ENCODE measurements at places on chromosomes 6 and 20.

GRCh38 chr20:2890742-2891141, 17.5 kb downstream of the PTPRA start:
- no peak overlapping the region for H3K4me3 ChIP-seq
- H3K27me3 ChIP-seq, result no peaks in the 10 kb centered on the region
- no peak overlapping the region for H3K27ac ChIP-seq
- DNase-seq, result no peak
- H3K4me1 ChIP-seq, result no peaks in the 10 kb centered on the region
- H3K36me3 ChIP-seq, result no peaks in the 10 kb centered on the region

DNA sequence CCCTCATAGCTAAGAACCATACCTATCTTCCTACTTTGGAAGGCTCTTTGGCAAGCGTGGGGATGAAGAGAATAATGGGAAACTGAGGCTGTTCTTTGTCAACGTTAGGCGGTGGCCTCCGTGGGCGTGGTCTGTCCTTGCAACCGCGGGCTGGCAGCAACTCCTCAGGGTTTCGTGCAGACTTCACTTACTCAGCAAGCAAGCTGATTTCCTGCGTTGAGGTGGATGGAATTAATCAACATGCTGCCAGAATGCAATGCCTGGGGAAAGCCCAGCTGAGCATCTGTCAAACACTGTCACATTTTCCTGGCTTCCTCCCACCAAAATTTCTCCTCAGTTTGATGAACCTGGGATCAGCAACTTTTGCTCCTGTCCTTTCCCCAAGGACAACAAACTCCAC, 9.2 kb upstream of the IL17F start:
- no peaks in the 10 kb centered on the region for H3K36me3 ChIP-seq
- DNase-seq, result no peak
- H3K4me3 ChIP-seq, result no peak overlapping the region
- no peaks in the 10 kb centered on the region for H3K4me1 ChIP-seq
- no peaks in the 10 kb centered on the region for H3K27me3 ChIP-seq

DNA sequence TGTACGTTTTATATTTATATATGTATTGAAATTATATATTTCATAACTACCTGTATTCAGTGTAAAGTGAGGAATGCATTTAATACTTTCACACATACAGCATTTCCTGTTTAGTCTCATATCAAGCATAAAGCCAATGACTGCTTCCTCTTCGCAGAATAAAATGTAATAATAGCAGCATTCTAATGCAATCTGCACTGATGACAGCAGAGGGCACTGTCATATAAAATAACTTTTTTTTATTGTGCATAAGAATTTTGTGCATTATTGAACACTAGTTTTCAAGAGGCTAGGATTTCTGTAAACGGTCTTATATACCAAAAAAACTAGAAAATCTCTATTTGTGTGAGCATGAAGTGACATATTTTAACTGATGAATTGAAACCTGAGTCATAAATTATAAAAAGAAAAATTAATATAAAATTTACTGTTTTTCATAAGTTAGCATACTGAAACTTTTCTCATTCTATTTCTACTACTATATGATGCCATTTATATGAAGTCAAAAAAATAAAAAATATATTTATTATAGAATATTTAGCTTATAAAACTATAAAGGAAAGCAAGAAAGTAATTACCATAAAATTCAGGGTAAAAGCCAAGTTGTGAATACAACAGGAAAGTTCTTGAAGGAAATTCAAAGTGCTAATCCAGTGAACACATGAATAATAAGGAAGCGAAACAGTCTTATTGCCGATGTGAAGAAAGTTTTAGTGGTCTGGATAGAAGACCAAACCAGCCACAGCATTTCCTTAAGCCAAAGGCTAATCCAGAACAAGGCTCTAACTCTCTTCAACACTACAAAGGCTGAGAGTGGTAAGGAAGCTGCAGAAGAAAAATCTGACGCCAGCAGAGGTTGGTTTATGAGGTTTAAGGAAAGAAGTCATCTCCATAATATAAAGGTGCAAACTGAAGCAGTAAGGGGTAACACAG, 36.3 kb downstream of the RNF146 start:
- H3K4me1 ChIP-seq, result peaks cover 33% of the 10 kb centered on the region
- H3K27me3 ChIP-seq, result no peaks in the 10 kb centered on the region
- H3K27ac ChIP-seq, result no peak overlapping the region

DNA sequence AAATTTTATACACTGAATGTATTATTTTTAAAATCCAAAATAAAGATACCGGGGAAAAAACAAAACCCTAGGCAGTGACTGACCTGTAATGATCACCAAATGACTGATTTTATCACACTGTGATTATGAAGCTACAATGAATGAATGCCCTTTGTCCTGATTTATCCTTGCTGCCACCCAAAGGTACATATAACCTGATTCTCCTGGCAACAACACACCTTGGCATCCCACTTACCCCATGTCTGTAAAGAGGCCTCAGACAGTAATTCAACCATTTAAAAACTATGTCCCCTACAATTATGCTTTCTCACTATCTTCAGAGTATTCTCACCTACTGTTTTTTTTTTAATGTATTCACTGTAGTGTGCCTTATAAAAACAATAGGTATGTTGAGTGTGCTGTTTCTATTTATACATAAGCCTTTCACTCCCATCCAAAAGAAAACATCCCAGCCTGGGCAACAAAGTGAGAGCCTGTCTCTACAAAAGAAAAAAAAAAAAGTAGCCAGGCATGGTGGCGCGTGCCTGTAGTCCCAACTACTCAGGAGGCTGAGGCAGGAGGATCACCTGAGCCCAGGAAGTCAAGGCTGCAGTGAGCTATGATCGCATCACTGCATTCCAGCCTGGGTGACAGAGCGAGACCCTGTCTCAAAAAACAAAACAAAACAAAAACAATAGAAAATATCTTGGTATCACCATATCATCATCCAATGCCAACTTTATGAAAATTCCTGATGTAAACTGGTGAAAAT, 21.7 kb downstream of the B4GALT5 start:
- no peaks in the 10 kb centered on the region for H3K36me3 ChIP-seq
- H3K4me3 ChIP-seq, result no peak overlapping the region

GRCh38 chr20:4604580-4604979, 117.1 kb upstream of the PRND start:
- H3K4me1 ChIP-seq, result no peaks in the 10 kb centered on the region
- no peak for DNase-seq
- no peak overlapping the region for H3K27ac ChIP-seq
- H3K4me3 ChIP-seq, result no peak overlapping the region
- no peaks in the 10 kb centered on the region for H3K36me3 ChIP-seq

- H3K27ac ChIP-seq, result no peak overlapping the region
- H3K4me1 ChIP-seq, result peaks cover 12% of the 10 kb centered on the region
- no peaks in the 10 kb centered on the region for H3K36me3 ChIP-seq
- H3K4me3 ChIP-seq, result no peak overlapping the region
- no peak for DNase-seq
Observed at GRCh38 chr6:54194067-54194466, 82.8 kb downstream of the MLIP start.

GRCh38 chr20:46964618-46965455, 70.2 kb downstream of the EYA2 start:
- no peaks in the 10 kb centered on the region for H3K27me3 ChIP-seq
- no peaks in the 10 kb centered on the region for H3K4me1 ChIP-seq
- H3K27ac ChIP-seq, result no peak overlapping the region
- H3K4me3 ChIP-seq, result no peak overlapping the region
- no peak for DNase-seq

- peak; percentile 73 for DNase-seq
- no peaks in the 10 kb centered on the region for H3K36me3 ChIP-seq
- H3K4me3 ChIP-seq, result peak overlapping the region; percentile 100
- H3K27ac ChIP-seq, result peak overlapping the region; percentile 98
- no peaks in the 10 kb centered on the region for H3K27me3 ChIP-seq
Observed at GRCh38 chr20:19757487-19758132, 448 bp upstream of the RIN2 start.

DNA sequence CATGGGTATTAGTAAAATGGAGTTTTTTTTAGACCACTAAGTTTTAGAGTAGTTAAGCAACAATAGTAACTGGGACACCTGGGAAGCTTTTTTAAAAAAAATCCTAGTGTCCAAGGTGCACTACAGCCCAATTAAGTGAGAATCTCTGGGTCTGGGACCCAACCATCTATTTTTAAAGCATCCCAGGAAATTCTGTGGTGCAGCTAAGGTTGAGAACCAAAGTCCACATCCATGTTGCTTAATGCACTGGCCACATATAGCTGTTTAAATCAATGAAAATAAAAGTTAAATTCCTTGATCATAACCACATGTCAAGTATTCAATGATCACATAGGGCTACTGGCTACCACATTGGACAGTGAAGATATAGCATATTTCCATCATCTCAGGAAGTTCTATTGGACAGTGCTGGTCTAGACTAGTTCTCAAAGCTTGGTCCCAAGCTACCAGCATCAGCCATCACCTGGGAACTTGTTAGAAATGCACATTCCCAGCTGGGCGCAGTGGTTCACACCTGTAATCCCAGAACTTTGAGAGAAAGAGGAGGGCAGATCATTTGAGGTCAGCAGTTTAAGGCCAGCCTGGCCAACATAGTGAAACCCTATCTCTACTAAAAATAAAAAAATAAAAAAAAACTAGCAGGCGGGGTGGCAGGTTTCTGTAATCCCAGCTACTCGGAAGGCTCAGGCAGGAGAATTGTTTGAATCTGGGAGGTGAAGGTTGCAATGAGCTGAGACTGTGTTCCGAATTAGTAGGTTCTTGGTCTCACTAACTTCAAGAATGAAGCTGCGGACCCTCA, 12.7 kb downstream of the KIF13A start:
- no peaks in the 10 kb centered on the region for H3K27me3 ChIP-seq
- DNase-seq, result no peak
- H3K27ac ChIP-seq, result no peak overlapping the region
- H3K4me3 ChIP-seq, result no peak overlapping the region
- H3K36me3 ChIP-seq, result no peaks in the 10 kb centered on the region
